Kidney glomerular epithelial cell (primary cell): ENCODE measurements at places on chromosomes 4 and X.

- DNase-seq = no peak
Measured at GRCh38 chr4:65669111-65670019, 924 bp downstream of the EPHA5 start.

DNA sequence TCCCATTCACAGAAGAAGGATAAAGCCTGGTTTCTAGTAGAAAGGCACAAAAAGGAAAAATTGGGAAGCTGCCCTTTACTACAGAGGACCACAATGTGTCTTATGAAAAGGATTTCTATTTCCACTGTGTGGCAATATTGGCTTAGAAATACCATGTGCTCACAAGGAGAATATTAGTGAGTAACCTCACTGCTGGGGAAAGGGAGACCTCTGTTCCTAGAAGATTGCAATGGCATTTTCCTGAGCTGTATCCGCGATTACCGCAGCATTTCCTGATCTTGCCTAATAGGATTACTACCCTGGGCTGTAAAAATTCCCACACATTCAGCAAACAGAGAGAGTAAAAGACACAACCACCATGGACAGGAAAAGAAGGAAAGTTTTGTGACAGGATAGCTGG, 308.8 kb upstream of the TECRL start:
- DNase-seq = no peak

- DNase-seq = peak; percentile 96
Measured at GRCh38 chr4:74682567-74683359, 111.6 kb downstream of the BTC start.

DNA sequence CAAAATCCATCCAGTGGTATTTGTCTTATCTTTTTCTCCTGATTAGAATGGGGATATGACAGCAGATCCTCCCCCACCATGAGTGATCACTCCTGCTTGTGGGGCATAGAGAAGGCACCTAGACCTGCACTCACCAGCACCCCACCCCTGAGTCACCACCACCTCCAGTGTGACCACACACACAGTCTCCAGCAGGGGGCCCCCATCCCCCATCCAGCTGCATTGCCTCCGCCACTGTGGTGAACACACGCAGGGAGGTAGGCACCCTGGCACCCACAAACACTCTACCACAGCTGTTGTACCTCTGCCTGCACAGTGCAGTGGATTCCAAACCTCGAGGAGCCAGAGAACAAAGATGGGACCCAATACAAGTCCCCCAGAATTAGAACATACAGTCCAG, 9.0 kb upstream of the MAGEA8 start:
- no peak for DNase-seq

GRCh38 chr4:90537491-90537890, 410.3 kb downstream of the CCSER1 start:
- DNase-seq = peak; percentile 5

DNA sequence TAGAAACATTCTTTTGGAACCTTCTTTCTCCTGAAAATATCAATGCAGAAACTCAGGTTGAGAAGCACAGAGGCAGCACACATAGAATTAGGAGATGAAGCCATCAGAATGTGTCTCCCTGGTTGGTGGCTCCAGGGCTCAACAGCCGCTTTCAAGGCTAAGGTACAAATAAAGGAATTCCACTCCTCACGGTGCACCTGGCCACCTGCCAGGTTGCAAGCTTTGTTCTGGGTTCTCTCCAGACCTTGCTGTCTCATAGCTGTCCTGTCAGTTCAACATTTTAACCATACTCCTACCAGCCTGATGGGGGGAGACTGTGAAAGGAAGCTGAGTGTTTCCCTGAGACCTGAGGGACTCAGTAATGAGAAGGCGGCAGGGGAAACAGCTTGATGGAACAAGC, 96.3 kb upstream of the HPF1 start:
- no peak for DNase-seq

GRCh38 chrX:148871422-148872160, 371.2 kb downstream of the AFF2 start:
- DNase-seq = no peak

- no peak for DNase-seq
Measured at GRCh38 chr4:152635851-152636250, 43.9 kb downstream of the TMEM154 start.

DNA sequence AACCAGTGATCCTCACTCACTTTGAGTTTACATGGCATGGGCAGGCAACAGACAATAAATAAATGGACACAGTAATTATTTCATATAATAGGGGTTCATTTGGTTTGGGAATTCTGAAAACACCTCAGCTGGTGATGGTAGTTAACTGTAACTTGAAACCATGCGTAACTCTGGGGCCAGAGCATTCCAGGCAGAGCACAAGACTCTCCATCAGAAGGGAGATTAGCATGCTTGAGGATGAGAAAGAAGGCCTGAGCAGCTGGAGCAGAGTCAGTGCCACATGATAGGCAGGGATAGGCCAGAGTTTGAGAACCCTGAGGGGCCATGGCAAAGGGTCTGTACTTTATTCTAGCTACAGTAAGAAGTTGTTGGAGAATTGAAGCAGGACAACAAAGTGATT, 56.3 kb upstream of the CXCL8 start:
- DNase-seq = no peak

GRCh38 chr4:54746218-54746617, 88.5 kb downstream of the KIT start:
- no peak for DNase-seq

DNA sequence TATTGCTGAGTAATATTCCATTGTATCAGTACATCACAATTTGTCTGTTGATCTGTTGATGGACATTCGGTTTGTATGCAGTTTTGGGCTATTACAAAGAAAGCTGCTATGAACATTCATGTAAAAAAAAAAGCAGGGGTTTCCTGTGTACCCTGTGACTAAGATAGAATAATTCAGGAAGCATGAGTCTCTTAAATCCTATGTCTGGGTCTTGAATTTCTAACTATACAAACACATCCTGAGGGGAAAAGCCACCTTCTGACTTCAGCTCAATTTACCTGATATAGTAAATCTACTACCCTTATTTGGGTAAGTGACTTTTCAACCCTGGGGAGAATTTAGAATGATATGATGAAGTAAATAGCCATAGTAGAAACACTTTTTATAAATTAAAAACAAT, 94.6 kb upstream of the FUNDC1 start:
- no peak for DNase-seq

DNA sequence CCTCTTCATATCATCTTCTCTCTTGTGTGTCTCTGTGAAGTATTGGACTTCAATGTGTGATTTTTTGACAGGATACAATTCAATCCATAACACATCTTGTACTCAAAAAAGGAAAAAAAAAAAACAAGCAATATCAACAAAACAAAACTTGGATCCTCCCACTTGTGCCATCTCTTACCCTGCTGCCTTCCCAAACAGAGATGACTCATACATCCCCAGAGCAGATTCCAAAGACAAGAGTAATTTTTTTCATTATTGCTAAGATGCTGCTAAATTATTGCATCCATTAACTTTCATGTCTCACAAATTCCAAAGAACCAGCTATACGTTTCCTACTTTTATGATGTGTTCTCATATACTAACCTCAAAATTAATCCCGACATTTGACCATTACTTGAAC, 479.2 kb downstream of the GBA3 start:
- no peak for DNase-seq

DNA sequence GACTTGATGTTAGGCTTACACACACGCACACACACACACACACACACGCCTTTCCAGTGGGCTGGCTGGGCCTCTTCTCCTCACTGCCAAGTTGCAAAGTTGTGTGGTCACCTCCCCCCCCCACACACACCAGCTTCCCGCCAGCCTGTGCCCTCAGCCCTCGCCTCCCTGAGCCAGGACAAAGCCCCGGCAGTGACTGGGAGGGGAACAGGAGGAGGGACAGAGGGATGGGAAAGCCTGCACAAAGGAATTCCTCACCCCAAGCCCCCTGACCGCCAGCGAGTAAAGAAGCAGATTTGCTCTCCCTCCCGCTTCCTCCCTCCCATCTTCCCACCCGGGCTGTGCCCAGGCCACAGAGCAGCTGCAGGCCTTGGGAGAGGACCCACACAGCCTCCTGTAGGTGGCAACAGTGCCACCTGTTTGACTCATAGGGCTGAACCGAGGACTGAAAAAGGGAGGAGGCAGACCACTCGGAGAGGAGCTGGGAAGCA, at the start of gene GDPD2:
Gene GDPD2, plus strand, starts transcription at position 464 of the 491 bp plus-strand sequence. CDS start 1,671 bp downstream, outside the sequence.
- peak; percentile 3 for DNase-seq
